ENCODE measurements at places on chromosomes 6 and 20. TPM values are rescaled to one million over a fixed set of nuclear protein-coding genes. Genes with fewer than 3 reads are reported as not detected.

- DNase-seq, result no peak
Measured at GRCh38 chr6:167424060-167424673, 99.3 kb downstream of the TTLL2 start.

DNA sequence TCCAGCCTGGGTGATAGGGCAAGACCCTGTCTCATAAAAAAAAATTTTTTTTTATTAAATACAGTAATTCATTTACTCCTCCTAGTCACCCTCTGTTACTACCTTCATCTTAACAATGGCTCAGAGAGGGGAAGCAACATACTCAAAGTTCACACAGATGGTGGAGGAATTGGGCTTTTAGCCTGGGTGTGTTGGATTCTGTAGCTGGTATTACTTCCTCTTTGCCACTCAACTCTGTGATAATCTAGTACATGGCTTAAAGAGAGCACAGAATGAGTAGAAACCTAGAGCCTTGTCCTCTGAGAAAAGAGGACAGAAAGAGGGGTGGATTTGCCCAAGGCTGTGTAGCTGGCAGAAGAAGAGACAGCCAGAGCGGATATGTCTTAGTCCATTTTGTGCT, 96.6 kb downstream of the DLGAP4 start:
- DNase-seq, result no peak

DNA sequence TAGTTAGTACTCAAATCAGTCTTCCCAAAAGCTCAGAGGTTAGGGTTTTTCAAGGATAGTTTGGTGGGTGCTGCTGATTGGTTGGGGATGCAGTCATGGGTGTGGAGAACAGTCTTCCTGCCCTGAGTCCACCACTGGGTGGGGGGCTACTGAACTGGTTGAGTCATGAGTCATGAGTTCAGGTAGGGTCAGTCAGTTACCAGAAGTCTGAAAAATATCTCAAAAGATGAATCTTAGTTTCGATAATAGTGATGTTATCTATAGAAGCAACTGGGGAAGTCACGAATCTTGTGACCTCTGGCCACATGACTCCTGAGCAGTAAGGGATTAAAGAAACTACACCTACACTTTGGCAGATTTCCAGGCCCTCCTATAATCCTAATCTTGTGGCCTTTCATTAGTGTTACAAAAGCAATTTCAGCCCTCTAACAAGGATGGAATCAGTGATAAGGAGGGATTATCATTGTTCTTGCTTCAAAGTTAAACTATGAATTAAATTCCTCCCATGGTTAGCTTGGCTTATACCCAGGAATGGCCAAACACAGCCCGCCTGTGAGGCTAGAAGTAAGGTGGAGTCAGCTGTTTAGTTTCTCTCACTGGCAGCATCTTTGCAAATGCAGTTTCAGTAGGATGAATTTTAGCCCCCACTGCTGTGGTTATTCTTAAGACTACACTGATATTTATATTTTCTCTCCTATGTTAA, 33.3 kb upstream of the NKAIN2 start:
- DNase-seq, result no peak

- DNase-seq, result no peak
Measured at GRCh38 chr20:8254911-8255582, 123.0 kb downstream of the PLCB1 start.

- no peak for DNase-seq
Measured at GRCh38 chr6:136682292-136682691, 110.0 kb downstream of the MAP3K5 start.

- DNase-seq, result no peak
Measured at GRCh38 chr6:27470023-27470422, 2.9 kb downstream of the ZNF184 start.

FAM83B gene
- not detected for total RNA-seq

MYLK2 gene
- 0.10 TPM for total RNA-seq
